ENCODE measurements at places on chromosomes 12 and 14.

DNA sequence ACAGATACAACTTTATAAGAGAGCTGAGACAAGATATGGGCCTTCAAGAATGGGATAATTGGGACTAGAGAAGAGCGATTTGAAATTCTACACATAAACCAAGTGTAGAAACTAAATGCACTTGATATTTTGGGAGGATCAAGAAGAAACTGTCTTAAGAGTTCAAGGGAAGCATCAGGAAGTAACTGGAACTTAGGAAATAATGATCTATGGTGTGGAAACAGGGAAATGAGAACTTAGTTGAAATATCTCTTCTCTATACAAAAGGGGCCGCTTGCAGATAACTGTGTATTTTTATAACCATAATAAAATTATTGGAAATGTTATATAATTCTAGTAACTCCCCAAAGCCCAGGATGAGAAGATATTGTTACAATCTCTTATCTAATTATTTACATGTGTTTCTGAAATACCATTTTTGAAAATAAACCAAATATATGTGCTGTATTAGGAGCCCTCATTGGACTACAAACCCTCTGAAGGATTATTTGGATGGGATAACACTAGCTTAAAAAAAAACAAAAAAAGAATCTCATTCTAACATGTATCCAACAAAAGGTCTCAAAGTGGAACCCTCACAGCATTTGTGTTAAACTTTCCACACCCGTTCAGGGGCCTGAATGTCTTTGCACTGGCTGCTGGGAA is 84.7 kb upstream of the FLRT2 start:
- no peak for DNase-seq

DNA sequence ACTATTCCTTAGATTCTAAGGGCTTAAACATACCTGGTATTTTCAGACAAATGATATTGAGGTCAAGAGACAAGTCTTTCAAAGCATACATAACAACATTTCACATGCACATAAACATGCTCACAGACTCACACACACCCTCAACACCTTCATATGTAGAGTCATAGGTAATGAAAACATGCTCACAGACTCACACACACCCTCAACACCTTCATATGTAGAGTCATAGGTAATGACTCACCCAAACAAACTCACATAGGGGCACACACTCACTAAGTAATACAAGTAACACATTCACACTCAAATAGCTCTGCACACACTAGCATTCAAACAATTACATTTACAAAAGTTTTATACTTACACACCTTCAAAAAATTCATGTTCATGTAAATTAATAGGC is 975.5 kb downstream of the TMEM121 start:
- no peak for DNase-seq

DNA sequence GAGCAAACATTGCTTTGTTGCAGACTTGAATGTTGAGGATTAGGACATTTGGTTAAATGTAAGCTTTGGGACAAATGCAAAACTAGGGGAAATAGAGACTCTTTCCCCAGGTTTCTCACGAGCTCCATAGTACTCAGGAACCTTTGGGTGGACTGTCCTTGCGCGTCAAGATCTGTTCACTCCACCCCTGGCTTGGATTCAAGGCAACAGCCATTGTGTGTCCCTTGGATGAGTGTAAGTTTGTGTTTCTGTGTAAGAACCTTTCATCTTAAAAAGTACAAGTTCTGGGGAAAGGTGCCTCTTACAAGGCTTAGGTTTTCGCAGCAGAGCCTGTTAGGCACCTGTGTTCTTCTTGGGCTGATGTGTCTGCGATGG is 3.7 kb downstream of the SUSD6 start:
- no peak for DNase-seq

GRCh38 chr12:117903110-117903840 is 65.5 kb downstream of the KSR2 start:
- no peak for DNase-seq

DNA sequence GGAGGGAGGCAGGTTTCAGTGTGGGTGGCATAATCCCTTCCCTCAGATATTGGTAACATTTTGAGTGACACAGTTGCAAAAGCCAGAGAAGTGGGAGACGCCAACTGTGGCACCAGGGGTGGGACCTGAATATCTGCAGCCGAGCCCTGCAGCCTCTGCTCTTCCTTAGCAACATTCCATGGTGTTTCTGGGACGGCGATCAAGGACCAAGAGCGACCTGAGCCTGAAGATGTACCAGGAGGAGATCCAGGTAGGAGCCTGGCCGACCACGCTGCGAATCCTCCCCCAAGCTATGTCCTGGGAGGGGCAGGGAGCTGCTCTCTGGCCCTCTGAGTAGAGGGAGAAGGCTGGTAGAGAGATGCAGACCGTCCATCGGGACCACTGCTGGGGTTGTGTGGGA is 41.8 kb downstream of the SLC8B1 start:
- no peak for DNase-seq

GRCh38 chr12:12116677-12117076 is 45.9 kb downstream of the BCL2L14 start:
- DNase-seq = no peak
